ENCODE measurements at places on chromosomes 2 and 18.
A peak's percentile ranks its signal among the peaks of the same experiment; 100 is the strongest.

GRCh38 chr2:117815946-117816345, 1.5 kb downstream of the DDX18 start:
- DNase-seq, result no peak

GRCh38 chr2:215556979-215557378, 121.1 kb upstream of the FN1 start:
- DNase-seq, result no peak

DNA sequence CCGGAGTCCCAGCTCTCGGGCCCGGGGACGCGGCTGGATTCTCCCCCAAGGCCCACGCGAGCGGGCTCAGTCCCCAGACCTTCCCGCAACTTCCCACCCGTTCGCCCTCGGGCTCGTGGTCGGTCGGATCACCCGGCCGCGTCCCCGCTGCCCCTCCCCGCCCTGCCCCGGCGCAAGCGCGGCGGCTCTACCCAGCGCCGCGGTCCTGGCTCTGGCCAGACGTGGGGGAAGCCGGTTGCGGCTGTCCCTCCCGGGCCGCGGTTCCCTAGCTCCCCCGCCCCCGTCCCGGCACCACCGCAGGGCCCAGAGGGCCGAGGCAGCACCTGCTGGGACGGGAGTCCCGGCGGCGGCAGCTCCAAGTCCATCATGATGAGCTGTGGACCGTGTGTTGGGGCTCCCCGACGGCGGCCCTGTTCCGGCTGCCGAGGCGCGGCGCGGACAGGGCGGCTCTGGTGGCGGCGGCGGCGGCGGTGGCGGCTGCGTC, 276 bp downstream of the NFE2L2 start:
- DNase-seq, result no peak

- DNase-seq, result no peak
Observed at GRCh38 chr2:96374211-96374951, 38.8 kb downstream of the NCAPH start.

GRCh38 chr2:873651-874580, 76.7 kb upstream of the SNTG2 start:
- no peak for DNase-seq

- DNase-seq, result peak; percentile 40
Observed at GRCh38 chr2:174048243-174048642, 83.1 kb upstream of the SP3 start.

DNA sequence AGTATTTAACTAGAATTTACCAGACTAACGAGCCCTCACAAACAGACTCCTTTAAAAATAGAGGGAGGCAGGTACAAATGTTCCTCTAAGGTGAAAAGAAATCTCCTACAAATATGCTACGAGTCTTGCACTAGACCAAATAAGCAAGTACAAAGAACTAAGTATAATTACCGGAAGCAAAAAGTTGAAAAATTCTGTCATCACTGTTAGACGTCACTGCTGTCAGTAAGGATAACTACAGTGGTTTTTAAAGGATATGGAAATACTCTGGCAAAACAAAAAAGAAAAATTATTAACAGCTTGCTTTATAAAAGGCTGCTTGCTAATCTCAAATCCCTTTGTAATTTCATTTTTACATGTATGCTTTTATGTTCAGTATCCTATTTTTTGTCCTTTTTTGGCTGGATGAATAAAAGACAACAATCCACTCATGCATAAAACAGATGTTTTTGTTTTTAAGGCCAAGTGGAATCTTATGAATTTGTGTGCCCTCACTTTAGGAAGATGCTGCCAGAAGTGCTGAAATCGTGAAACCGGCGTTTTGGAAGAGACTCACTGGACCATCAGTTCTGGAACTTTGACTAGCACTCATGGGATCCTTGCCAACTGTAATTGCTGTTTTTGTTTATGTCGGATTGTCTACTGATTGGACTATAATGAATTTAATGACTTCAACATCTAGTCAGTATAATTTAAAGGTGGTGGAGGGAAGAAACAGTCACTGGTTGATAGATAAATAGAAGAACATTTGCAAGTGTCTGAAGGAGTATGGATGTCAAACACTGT, 6.7 kb downstream of the ZNF521 start:
- DNase-seq, result no peak

GRCh38 chr2:10527585-10527984, 79.5 kb upstream of the ODC1 start:
- no peak for DNase-seq

- DNase-seq, result peak; percentile 73
Observed at GRCh38 chr2:219495531-219496122, 3.1 kb upstream of the GMPPA start.

- DNase-seq, result no peak
Observed at GRCh38 chr18:61727241-61728193, 165.3 kb downstream of the RNF152 start.

- no peak for DNase-seq
Observed at GRCh38 chr2:88227446-88227845, 57.3 kb downstream of the THNSL2 start.
